Activated T-helper 2 cell treated with anti-CD3 and anti-CD28 coated beads, Interferon-gamma antibody, Interleukin-2, Interleukin-4, amounts not matched to agents 10 μg/mL and 5 μg/mL and 100 μg/mL, durations not matched to agents 14 hours and 24 hours and 36 hours (primary cell): ENCODE measurements at places on chromosomes 1 and 21. TPM values are rescaled to one million over a fixed set of nuclear protein-coding genes. Genes with fewer than 3 reads are reported as not detected.

Gene AVPR1B
- total RNA-seq: not detected in 2 replicates

Gene CSF3R
- total RNA-seq: 0.11 and 0.62 TPM in 2 replicates

Gene GPR37L1
- not detected in 2 replicates for total RNA-seq

DNA sequence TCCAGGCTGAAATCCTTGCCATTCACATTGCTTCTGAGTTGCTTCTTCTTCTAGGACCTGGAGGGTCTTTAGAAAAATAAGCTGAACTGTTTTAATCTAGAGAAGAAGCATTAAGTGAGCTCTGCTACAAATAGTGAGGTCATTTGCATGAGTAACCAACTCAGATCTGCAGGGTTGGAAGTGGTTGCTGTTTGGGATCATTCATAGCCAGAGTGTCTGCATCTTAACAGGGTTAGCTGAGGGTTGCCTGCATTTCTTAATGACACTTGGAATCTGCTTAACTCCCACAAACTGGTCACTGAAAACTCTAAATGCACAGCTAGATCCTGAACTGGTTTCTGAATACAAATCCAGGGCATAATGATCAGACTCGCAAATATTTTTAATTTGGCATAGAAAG lies 9.9 kb downstream of the CNIH3 start:
- H3K4me3 ChIP-seq: no peak overlapping the region
- H3K4me1 ChIP-seq: peaks cover 37% of the 10 kb centered on the region
- no peak for DNase-seq
- no peak overlapping the region for H3K27ac ChIP-seq
- H3K27me3 ChIP-seq: peaks cover 27% of the 10 kb centered on the region
- peaks cover 17% of the 10 kb centered on the region for H3K36me3 ChIP-seq

Gene FCER1G
- total RNA-seq: 0.60 and 0.71 TPM in 2 replicates

GRCh38 chr1:192756314-192756713 lies 52.5 kb upstream of the RGS2 start:
- peaks cover 3% of the 10 kb centered on the region for H3K27me3 ChIP-seq
- H3K4me1 ChIP-seq: no peaks in the 10 kb centered on the region
- H3K27ac ChIP-seq: no peak overlapping the region
- no peak for DNase-seq

Gene DISP1
- total RNA-seq: 1.7 and 2.0 TPM in 2 replicates

Gene KCTD3
- total RNA-seq: 6.6 and 6.8 TPM in 2 replicates

Gene EFCAB14
- 69.1 and 71.3 TPM in 2 replicates for total RNA-seq

- H3K27ac ChIP-seq: peak overlapping the region; percentile 71
- H3K27me3 ChIP-seq: no peaks in the 10 kb centered on the region
- peaks cover 27% of the 10 kb centered on the region for H3K36me3 ChIP-seq
- peaks cover 47% of the 10 kb centered on the region for H3K4me1 ChIP-seq
- DNase-seq: peak; percentile 54
Observed at GRCh38 chr1:248924696-248925532, 18.9 kb downstream of the PGBD2 start.

DNA sequence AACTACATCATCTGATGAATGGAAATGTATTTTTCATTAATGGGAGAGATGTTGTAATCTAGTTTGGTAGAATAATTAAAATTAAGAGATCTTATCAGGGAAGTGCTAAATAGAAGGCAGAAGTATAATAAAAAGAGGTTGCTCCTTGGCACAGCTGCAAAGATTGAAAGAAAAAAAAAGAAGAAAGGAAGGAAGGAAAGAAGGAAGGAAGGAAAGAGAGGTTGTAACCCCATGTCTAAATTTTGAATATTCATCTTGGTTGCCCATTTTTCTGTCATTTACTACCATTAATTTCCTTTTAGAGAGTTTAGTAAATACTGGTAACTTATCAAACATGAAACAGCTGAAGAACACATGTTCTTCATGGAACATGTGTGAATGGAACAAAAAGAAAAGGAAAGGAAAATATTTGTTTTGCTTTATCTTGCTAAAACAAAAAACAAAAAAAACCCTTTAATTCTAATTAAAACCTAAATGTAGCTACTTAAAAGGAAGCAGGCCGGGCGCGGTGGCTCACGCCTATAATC lies 10.5 kb upstream of the MDM4 start:
- H3K36me3 ChIP-seq: no peaks in the 10 kb centered on the region
- DNase-seq: no peak
- H3K4me3 ChIP-seq: peak overlapping the region; percentile 87
- H3K27me3 ChIP-seq: peaks cover 2% of the 10 kb centered on the region

GRCh38 chr1:27605796-27606707 lies 2.1 kb upstream of the AHDC1 start:
- H3K27ac ChIP-seq: no peak overlapping the region
- H3K4me1 ChIP-seq: peaks cover 24% of the 10 kb centered on the region
- peaks cover 2% of the 10 kb centered on the region for H3K27me3 ChIP-seq
- peak; percentile 42 for DNase-seq
- H3K36me3 ChIP-seq: no peaks in the 10 kb centered on the region

Gene KLF17
- total RNA-seq: not detected in 2 replicates

GRCh38 chr1:45998020-45998617 lies 134.3 kb downstream of the PIK3R3 start:
- DNase-seq: no peak
- no peak overlapping the region for H3K4me3 ChIP-seq
- H3K4me1 ChIP-seq: no peaks in the 10 kb centered on the region
- no peaks in the 10 kb centered on the region for H3K36me3 ChIP-seq
- H3K27me3 ChIP-seq: no peaks in the 10 kb centered on the region

DNA sequence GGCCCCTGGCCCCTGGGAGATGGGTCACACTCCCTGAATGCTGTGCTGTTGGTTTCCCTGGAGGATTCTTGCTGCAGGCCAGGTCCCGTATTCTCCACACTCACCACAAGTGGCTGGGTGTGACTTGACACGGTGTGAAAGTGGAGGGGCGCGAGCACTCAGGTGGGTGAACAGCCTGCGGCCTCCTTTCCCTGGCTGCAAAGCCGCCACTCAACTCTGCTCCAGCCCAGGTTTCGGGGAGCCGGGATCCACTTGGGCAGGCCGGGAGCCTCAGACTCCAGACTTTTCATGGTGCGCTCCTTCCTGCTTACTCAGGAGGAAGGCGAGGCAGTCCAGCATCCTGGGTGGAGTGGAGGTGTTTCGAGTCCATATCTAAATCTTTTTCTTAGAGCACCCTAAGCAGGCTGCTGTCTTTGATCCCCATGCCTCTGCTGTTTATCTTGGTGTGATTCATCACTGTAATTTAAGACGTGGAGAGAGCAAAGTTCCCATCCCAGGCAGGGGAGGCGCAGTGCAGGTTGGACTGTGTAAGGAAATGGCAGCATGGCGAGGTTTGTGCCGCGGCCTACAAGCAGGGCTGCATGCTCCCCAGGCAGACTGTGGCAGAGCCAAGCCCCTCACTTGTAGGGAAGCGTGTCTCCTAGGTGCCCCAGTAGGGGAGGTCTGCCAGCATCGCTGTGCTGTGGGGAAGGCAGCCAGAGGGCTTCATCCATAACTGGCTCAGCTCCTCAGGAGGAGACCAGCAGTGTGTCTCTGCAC lies 29.6 kb downstream of the VANGL1 start:
- H3K27me3 ChIP-seq: peaks cover 2% of the 10 kb centered on the region
- no peak overlapping the region for H3K4me3 ChIP-seq
- H3K27ac ChIP-seq: no peak overlapping the region

DNA sequence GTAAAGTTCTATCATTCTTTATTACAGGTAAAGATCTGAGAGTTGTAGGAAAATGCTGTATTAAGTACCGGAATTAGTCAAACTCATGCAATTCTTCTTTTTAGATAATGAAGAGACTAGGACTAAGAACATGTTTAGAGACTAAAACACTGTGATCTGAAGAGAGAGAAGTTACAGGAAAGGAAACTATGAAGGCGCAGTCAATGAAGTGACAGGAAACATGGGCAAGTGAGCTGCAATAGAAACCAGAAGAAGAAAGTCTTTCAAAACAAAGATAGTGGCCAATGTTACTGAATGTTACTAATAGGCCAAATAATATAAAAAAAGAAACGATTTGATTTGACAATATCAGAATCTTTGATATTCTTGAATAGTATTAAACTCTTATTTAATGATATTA lies 659.4 kb upstream of the RGS18 start:
- no peak for DNase-seq
- H3K36me3 ChIP-seq: no peaks in the 10 kb centered on the region
- H3K27ac ChIP-seq: no peak overlapping the region
- H3K27me3 ChIP-seq: no peaks in the 10 kb centered on the region

- no peaks in the 10 kb centered on the region for H3K27me3 ChIP-seq
- H3K4me1 ChIP-seq: peaks cover 6% of the 10 kb centered on the region
Observed at GRCh38 chr1:20634594-20635084, 1.4 kb downstream of the PINK1 start.

Gene RIPK4
- total RNA-seq: not detected in 2 replicates

DNA sequence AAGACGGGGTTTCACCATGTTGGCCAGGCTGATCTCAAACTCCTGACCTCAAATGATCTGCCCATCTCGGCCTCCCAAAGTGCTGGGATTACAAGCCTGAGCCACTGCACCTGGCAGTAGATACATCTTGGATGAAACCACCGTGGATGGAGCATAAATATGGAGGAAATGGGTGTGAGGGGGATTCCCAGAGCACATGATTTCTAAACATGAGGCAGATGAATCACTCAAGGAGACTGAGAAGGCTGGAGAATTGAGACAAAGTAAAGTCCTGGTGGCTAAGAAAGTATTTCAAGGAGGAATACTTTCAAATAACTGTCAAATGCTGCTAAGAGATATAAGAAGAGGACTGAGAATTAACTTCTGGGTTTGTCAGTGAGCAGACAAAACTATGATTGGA lies 5.4 kb upstream of the PGBD5 start:
- H3K4me1 ChIP-seq: peaks cover 4% of the 10 kb centered on the region
- no peaks in the 10 kb centered on the region for H3K36me3 ChIP-seq
- no peak overlapping the region for H3K27ac ChIP-seq
- no peak for DNase-seq
- H3K27me3 ChIP-seq: peaks cover 25% of the 10 kb centered on the region

GRCh38 chr1:118960026-118960561 lies 28.0 kb downstream of the TBX15 start:
- no peaks in the 10 kb centered on the region for H3K27me3 ChIP-seq
- no peak overlapping the region for H3K4me3 ChIP-seq
- no peaks in the 10 kb centered on the region for H3K36me3 ChIP-seq

DNA sequence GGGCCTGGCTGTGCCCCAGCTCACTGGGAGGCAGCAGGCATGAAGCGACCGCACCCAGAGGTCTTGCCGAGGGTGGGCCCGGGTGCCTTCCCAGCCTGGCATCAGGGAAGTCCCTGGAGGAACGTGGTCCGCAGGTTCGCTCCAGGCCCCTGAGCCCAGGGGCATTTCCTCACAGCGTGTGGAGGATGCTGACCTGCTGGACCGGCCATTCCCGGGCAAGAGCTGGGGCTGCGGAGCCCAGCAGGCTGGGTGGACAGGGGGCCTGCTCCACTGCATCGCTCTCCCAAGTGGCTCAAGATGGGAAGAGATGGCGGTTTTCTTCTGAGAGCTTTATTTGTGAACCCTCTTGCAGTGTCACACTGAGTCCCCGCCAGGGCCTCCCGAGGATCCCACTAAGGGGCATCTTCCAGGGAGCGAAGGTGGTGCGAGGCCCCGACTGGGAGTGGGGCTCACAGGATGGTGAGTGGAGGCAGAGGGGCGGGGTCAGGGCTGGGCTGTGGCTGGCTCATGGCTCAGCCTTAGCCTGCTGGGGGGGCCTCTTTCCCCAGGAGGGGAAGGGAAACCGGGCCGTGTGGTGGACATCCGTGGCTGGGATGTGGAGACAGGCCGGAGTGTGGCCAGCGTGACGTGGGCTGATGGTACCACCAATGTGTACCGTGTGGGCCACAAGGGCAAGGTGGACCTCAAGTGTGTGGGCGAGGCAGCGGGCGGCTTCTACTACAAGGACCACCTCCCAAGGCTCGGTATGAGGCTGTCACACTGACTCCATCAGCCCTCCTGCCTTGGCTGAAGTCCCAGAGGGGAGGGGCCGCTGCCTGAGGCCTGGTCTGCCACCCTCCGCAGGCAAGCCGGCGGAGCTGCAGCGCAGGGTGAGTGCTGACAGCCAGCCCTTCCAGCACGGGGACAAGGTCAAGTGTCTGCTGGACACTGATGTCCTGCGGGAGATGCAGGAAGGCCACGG lies 7.2 kb upstream of the MMP23B start:
- H3K27me3 ChIP-seq: no peaks in the 10 kb centered on the region
- H3K4me1 ChIP-seq: no peaks in the 10 kb centered on the region
- no peak for DNase-seq
- H3K27ac ChIP-seq: no peak overlapping the region
- H3K4me3 ChIP-seq: no peak overlapping the region
- no peaks in the 10 kb centered on the region for H3K36me3 ChIP-seq

DNA sequence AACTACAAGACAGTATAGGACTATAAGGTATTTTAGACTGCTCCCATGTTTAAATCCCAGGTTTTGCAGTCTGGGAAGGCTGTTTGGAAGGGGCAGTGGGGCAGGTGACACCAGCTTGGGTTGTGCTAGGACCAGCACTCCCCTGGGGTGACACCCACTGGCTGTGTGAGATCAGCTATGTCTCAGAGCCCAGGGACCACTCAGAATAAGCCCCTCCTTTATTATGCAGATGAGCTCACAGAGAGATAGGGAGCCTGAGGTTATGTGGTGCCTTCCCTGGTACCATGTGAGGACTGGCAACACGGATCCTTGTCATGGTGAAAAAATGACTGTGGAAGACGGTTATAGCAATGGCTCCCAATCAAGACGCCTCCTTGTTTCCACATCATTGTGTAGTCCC lies 71.0 kb downstream of the NENF start:
- no peaks in the 10 kb centered on the region for H3K36me3 ChIP-seq
- no peak overlapping the region for H3K27ac ChIP-seq
- peaks cover 13% of the 10 kb centered on the region for H3K27me3 ChIP-seq
- no peaks in the 10 kb centered on the region for H3K4me1 ChIP-seq
- no peak overlapping the region for H3K4me3 ChIP-seq

DNA sequence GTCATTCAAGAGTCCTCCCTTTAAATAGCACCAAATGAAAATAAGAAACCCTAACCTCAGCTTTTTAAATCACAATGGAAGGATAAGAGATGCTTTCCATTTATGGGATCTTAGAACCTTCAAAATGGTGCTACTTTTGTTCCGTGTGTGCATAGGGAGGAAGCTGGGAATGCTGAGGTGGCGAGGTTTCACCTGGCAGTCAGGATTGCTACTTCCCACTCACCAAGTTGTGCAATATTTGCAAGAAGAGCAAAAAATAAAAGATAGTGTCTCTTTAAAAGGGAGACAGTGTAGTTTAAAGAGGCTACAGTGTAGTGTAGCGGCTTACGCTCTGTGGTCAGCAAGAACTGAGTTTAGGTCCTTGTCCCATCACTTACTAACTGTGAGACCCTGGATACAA lies 392.4 kb upstream of the ST6GALNAC5 start:
- H3K27ac ChIP-seq: no peak overlapping the region
- no peak for DNase-seq
- no peaks in the 10 kb centered on the region for H3K27me3 ChIP-seq
